ENCODE measurements at places on chromosomes 12 and 14. TPM values are rescaled to one million over a fixed set of nuclear protein-coding genes. Genes with fewer than 3 reads are reported as not detected.

DNA sequence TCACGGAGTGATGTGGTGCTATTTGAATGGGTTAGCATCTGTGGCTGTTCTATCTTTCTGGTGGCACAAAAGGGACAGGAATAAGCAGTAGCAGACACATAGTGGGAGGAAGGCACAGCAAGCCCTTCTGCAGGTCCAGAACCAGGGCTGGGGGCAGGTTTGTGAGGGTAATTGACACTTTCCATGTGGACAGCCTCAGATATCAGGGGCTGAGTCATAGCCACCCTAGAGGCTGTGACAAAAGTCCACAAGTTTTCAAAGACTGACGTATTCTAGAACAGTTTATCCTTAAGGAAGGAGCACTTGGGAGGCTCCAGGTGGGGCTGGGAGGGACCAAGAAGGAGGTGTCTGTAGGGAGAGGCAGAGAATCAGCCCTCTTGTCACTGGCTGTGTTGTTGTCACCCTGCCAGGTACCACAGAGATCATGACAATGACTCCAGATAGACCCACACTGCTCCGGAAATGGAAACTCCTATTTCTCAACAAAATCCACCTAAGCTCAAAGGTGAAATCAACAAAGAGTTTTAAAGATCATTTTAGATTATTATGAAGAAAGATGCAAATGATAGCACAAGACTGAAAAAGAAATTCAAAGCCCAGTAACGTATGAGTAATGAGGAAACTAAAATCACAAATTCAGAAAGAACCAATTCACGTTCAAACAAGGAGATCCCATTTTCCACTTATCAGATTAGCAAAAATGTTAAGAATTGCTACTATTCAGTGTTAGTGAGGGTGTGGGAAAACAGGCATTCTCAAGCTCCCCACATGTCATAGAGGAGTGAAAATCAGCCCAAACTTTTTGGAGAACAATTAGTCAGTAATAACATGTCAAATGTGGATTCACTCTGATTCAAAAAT, 48.3 kb downstream of the NFKBIA start:
- no peak for ATAC-seq

DNA sequence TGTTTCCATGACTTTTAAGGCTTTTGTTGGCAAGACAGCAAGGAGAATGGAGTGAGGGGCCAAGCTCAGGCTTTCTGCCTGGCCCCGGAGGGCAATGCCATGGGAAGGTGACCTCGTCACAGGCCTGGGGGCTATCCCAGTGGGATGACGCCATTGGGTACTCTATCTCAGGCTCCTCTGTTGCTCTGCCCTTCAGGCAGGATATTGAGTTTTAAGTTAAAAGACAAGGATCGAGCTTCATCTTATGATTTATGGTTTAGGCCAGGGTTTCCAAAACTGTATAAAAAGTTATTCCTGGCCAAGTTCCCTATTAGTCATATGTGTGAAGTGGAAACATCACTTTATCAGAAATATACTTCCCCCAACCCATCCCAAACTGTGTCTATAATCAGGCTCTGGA, 127.7 kb downstream of the ZFP36L1 start:
- ATAC-seq: no peak

DNA sequence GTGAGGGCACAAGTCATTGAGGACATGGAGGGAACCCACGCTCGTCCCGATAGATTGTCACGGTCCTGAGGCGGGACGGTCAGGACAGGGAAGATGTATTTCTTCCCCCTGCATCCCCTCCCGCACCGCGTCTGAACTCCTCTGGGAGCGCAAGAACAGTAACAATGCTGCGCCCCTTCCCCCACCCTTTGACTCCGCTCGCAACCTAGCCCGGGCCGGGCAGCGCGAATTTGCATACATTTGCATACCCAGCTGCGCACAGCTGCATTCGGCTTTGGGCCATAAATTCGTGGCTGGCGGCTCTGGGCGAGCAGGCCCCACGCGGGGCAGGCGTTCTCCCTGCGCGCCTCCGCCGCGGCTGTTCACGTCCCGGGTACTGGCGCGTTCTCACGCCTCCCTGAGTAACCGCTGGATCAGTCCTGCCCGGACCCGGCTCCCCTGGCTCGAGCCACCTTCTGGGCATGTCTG, 29.0 kb upstream of the SMUG1 start:
- ATAC-seq: peak; percentile 73

DNA sequence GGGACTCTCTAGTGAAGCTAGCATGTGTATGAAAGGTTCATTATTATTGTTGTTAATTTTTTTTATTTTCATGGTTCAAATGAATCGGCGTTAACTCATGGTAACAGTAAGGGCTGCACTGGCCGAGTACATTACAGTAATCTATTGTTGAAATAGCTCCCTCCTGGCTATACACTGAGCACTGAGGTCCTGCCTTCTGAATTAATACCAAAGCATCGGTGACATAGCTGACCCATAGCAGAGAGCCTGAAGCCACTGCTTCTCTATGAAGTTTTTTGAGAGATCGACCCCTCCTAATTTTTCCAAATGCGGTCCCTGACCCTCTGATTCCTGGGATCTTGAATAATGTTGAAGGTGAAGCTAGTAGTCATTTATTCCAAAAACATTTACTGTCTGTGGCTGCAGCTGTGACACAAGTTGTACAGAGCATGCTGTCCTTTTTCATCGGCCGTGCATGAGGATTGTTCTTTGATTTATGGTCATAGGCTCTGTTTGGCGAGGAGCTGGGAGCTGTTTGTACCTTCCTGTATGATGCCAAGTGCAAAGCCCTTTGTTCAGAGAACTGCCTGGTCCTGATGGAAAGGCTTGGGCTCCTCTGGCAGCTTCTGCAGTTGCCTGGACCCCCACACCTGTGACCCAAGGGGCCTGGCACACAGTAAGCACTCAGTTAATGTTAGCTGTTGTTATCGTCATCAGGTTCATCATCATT, 486.5 kb downstream of the EGLN3 start:
- no peak for ATAC-seq

- no peak for ATAC-seq
These were observed 117.9 kb upstream of the MED13L start for GRCh38 chr12:116395396-116395795.

DNA sequence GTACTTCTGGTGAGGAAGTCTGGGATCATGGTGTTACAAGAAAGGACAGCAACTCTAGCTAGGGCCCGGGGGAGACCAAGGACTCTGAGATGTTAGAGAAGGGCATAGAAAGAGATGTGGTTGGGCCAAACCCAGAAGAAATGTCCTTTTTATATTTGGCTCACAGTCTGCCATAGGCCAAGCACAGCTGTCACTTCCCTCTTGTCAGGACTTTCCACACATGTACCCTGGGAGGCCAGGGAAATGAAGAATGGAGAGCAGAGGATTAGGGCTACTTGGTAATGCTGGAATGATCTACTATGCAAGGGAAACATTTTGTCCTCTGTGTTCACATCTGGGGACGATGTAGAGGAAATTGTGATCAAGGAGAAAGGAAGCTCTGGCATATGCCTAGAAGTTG, 9.2 kb downstream of the MYO1A start:
- peak; percentile 23 for ATAC-seq

Gene RD3L
- not detected for total RNA-seq

Gene KCNH5
- 0.60 TPM for total RNA-seq

- ATAC-seq: no peak
These were observed 10.5 kb downstream of the XRCC3 start for GRCh38 chr14:103704708-103705107.

GRCh38 chr12:57893431-57894353, 47.2 kb upstream of the CTDSP2 start:
- peak; percentile 67 for ATAC-seq

- ATAC-seq: no peak
These were observed 15.8 kb downstream of the JAG2 start for GRCh38 chr14:105152794-105153241.

GRCh38 chr12:644818-645552, 18.3 kb downstream of the NINJ2 start:
- no peak for ATAC-seq

DNA sequence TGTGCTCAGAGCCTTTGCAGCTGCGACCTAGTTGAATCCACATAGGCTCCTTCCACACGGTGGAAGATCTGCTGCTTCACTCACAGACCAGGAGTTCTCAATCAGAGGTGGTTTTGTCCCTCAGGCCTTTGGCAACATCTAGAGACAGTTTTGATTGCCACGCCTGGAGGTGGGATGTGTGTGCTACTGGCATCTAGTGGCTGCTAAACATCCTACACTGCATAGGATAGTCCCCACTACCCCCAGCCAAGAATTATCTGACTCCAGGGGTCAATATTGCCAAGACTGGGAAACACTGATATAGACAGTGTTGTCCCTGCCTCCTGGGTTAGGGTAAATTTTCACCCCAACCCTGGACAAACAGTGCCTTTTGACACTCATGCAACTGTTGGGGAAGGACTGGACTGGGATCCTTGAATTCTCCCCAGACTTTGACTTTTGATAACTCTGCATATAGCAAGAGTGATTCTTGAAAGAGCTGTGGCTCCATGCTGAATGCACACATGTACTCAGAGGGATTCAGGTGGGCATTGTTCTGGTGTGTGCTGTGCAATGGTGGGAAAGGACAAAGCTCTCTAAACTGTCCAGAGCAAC, 39.8 kb downstream of the BAZ2A start:
- ATAC-seq: peak; percentile 30

GRCh38 chr12:95790917-95791849, 619 bp upstream of the NTN4 start:
- peak; percentile 40 for ATAC-seq

Gene STXBP6
- 4.1 TPM for total RNA-seq

Gene EML1
- 21.5 TPM for total RNA-seq

Gene DACT1
- total RNA-seq: 9.1 TPM

DNA sequence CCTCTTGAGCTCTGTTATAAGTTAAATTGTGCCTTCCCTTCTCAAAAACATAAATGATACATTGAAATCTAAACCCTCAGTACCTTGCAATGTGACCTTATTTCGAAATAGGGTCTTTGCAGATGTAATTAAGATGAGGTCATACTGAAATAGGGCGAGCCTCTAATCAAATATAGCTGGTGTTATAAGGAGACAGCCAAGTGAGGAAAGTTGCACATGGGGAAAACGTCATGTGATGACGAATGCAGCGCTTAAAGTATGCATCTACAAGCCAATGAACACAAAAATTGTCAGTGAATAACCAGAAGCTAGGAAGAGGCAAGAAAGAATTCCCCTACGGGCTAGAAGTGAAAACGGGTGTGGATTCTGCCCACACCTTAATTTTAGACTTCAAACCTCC, 305.2 kb upstream of the FOXG1 start:
- no peak for ATAC-seq

DNA sequence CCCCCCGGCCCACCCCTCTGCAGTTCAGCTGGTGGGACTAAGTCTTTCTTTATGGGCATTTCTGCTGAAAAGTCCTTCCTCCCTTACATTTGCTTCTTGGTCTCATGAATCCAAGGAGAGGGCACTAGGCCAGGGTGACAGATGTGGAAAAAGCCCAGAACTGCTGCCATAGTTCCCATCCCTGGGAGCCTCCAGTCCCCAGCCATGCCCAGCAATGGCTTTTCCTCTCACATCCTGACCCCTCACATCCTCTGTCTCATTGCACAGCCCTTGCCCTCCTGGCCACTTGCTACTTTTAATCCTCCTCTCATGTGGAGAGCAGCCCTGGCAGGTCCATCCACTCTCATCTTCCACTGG, 122.5 kb downstream of the ZFP36L1 start:
- ATAC-seq: no peak

DNA sequence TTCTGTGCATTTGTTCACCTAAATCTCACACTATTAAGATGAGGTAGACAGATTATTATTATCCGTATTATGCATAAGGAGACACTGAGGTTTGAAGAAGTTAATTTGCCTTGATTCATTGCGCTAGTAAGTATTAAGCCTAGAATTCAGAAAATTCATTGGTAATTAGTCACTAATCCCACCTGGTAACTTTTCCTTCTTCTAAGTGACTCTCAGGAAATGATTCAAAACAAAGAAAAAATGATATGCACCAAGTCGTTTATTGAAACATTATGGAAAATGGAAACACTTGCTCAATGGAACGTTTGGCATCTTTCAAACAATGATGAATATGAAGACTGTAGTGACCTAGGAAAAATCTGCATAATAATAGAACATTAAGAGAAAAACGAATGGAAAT, 15.2 kb downstream of the RFX4 start:
- ATAC-seq: no peak

DNA sequence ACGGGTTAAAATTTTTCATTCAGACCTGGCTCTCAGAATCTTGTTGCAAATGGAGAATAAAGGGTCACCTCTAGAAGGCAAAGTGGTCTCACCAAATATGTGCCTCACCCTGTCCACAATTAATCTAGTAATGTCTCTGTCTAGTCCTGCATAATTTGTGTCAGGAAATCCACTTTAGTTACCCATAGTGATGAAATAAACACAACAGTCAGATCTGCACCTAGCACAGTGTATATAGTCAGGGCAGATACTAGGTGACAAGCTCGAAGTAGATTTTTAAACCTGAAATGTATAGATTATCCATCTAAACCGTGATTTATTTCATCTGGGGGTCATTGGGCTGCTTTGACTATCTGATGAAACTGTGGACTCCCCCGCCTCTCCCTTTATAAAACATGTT, 15.9 kb upstream of the FLVCR2 start:
- no peak for ATAC-seq

GRCh38 chr14:34275078-34275477, 187.0 kb downstream of the SPTSSA start:
- peak; percentile 64 for ATAC-seq

DNA sequence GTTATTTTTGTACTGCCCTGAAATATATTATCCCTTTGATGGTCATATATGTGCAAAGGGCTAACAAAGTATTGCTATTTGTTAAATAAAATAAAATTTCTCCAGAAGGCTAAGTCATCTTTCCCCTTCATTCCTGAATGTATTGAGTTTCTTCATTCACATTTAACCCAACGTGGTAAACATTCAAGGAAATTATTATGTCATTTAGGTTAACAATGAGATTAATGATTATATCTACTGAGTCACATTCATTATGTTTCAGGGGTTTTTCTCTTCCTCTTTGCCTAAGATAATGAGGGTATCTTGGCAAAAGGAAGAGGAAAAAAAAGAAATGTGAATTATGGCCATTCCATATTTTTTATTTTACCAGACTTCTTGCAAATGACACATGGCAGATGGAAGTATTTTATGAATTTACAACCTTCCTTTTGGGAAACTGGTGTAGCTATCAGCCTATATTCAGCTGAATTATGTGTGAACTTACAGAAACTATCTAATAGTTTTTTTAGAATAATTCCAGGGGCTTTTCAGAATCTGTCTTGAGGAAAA, 27.2 kb downstream of the TSPAN8 start:
- ATAC-seq: no peak

- ATAC-seq: no peak
These were observed 30.2 kb upstream of the SRGAP1 start for GRCh38 chr12:63814146-63814772.

GRCh38 chr14:93747102-93747501, 41.2 kb downstream of the PRIMA1 start:
- no peak for ATAC-seq

GRCh38 chr14:105486163-105486973, at the start of gene CRIP1:
Gene CRIP1, plus strand, starts transcription at chr14:105486886. Its CDS starts 374 bp downstream, at chr14:105487260.
- no peak for ATAC-seq

- ATAC-seq: no peak
These were observed 272.5 kb upstream of the PRICKLE1 start for GRCh38 chr12:42862055-42862454.

All from motor neuron (in vitro differentiated cells).